Muscle of leg (tissue), 16 donors: ENCODE measurements at places on chromosomes 12 and 14.

- DNase-seq = no peak
- H3K36me3 ChIP-seq = no peaks in the 10 kb centered on the region
- no peak overlapping the region for H3K4me3 ChIP-seq
- H3K27ac ChIP-seq = no peak overlapping the region
- no peaks in the 10 kb centered on the region for H3K27me3 ChIP-seq
Observed at GRCh38 chr12:93698307-93699092, 21.3 kb downstream of the CRADD start.

DNA sequence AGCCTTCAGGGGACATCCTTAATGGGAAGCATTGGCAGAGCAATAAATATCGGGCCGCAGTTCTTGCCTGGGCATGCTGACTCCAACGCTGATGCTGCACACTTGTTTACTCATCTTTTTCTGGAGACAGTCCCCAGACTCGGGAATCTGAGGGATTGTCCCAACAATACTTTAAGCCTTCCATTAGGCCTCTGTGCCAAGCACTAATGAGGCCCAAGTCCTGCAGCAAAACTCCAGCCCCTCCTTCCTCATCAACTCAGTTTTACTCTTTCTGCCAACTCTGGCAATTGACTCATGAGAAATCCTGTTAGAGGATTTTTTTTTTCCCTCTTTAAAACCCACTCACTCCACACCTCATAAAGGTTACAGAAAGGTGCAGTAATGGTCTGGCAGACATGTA, 233.4 kb upstream of the PELI2 start:
- H3K27me3 ChIP-seq = peaks cover 2% of the 10 kb centered on the region
- no peak overlapping the region for H3K27ac ChIP-seq
- no peak overlapping the region for H3K4me3 ChIP-seq
- peak; percentile 14 for DNase-seq

DNA sequence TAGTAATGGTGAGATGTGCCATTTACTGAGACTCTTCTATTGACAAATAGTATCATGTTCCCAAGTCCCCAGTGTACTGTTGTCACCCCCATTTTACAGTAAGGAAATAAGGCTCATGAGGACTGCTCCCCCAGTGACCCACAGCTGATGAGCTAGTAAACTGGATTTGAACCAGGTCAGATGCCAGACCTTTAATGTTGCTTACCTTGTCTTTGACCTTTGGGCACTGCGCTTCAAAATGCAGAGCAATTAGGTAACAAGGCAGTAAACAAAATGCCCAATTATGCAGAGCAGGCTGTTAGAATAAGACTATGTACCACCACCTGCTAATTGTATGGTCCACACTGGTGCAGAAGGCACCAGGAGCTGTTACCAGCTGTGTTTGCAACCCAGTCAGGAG, 38.5 kb upstream of the RIN3 start:
- no peak overlapping the region for H3K4me3 ChIP-seq
- no peaks in the 10 kb centered on the region for H3K27me3 ChIP-seq
- H3K27ac ChIP-seq = no peak overlapping the region
- DNase-seq = no peak
- no peaks in the 10 kb centered on the region for H3K4me1 ChIP-seq
- H3K36me3 ChIP-seq = no peaks in the 10 kb centered on the region

- H3K4me3 ChIP-seq = no peak overlapping the region
- H3K36me3 ChIP-seq = no peaks in the 10 kb centered on the region
- no peak for DNase-seq
- H3K27ac ChIP-seq = no peak overlapping the region
- no peaks in the 10 kb centered on the region for H3K4me1 ChIP-seq
- no peaks in the 10 kb centered on the region for H3K27me3 ChIP-seq
Observed at GRCh38 chr14:51821822-51822221, 38.6 kb upstream of the GNG2 start.
